ENCODE measurements at places on chromosomes 12 and 14.

- no peak for DNase-seq
Observed at GRCh38 chr12:130013771-130014484, 110.1 kb upstream of the TMEM132D start.

- DNase-seq, result no peak
Observed at GRCh38 chr14:94049625-94050023, 23.5 kb downstream of the OTUB2 start.

DNA sequence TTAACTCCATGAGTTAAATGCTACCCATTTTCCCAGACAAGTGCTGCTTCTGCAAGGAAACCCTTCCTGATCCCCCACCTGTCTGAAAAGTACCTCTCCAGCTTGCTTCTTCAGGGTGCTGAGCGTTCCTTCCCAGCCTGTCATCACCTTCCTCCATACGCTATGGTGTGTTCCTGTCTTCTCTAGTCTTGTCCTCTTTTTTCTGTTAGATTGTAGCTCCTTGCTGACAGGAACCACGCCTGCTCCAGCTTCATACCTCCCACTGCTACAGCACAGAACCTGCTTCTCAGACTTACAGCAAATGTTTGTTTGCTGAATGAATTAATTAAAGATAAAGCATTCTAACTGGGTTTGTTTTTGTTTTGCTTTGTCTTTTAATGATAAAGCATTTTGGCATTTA, 39.1 kb downstream of the ERH start:
- DNase-seq, result no peak

DNA sequence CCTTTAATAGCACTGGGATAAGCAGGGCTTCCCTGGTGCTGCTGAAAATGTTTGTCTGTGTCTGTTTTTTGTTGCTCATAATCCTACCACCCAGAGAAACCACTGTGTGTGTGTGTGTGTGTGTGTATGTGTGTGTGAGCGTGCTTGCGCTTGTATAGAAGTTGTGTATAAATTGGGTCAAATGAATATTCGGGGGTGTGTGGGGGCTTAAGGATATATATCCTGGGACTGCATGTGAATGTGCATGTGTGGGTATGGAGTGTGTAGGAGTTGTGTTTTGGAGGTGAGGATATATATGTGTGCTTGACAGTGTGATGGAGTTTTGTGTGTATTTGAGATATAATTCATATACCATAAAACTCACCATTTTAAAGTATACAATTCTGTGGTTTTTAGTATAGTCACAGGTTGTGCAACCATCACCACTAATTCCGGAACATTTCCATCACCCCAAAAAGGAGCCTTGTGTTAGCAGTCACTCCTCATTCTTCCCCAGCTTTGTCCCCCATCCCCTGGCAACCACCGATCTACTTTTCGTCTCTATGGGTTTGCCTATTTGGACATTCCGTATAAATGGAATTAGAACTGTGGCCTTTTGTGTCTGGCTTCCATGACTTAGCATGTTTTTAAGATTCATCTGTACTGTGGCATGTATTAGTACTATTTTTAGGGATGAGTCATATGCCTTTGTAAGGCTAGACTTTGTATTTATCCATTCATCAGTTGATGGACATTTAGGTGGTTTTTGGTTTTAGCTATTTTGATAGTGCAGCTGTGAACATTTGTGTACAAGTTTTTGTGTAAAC, 25.6 kb downstream of the TCTN1 start:
- DNase-seq, result no peak

GRCh38 chr14:102910442-102910841, 12.0 kb upstream of the AMN start:
- DNase-seq, result no peak
